ENCODE measurements at places on chromosomes 2 and 18. TPM values are rescaled to one million over a fixed set of nuclear protein-coding genes. Genes with fewer than 3 reads are reported as not detected.

The NYAP2 gene
- not detected for total RNA-seq

The SETBP1 gene
- total RNA-seq, result 17.5 TPM

The HOXD13 gene
- total RNA-seq, result not detected

The MLPH gene
- 20.8 TPM for total RNA-seq

The LRP1B gene
- total RNA-seq, result 0.06 TPM

The ITPRIPL1 gene
- total RNA-seq, result 0.26 TPM

The TAF4B gene
- 0.42 TPM for total RNA-seq

The ZNF516 gene
- total RNA-seq, result 16.0 TPM

The PRKAG3 gene
- total RNA-seq, result not detected

The DNER gene
- 0.13 TPM for total RNA-seq

The GREB1 gene
- 1.6 TPM for total RNA-seq

The SRD5A2 gene
- 12.0 TPM for total RNA-seq

The GCG gene
- total RNA-seq, result not detected

The ADD2 gene
- under 0.01 TPM for total RNA-seq

The CD207 gene
- not detected for total RNA-seq

The DPP4 gene
- total RNA-seq, result 17.8 TPM

The SOCS6 gene
- total RNA-seq, result 17.9 TPM

The UBE2F gene
- 25.9 TPM for total RNA-seq

The TLX2 gene
- total RNA-seq, result not detected

The SPP2 gene
- 146 TPM for total RNA-seq

The CHRNG gene
- total RNA-seq, result not detected
